Right forelimb (tissue), 1 donor: ENCODE measurements at places on chromosomes 16 and 17.
A peak's percentile ranks its signal among the peaks of the same experiment; 100 is the strongest.

DNA sequence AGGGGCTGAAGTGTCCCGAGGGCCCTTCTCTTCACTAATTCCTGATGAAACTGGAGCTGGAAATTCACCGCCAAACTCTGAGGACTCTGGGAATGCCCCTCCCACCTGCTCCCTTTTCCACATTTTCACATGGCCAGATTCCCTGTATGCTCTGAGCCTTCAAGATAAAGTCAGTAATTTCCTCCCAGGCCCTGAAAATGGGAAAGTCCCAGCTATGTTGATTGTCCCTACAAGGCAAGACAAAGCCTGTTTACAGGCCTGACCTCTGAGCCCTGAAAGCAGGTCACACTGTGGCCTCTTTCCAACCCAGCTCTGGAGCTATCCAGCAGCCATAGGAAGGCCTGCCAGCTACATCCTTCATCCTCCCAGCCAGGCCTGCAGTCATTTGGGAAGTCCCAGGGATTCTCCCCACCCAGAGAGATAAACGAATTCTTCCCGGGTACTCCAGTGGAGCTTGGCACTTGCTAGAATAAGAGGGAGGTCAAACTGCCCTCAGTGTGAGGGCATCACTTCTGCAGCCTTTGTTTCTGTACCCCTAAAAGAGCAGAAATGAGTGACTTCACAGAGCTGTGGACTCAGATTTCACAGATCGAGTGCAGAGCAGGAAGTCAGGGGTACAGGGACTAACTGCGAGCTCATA lies 19.6 kb upstream of the CCL2 start:
- DNase-seq: peak; percentile 59

DNA sequence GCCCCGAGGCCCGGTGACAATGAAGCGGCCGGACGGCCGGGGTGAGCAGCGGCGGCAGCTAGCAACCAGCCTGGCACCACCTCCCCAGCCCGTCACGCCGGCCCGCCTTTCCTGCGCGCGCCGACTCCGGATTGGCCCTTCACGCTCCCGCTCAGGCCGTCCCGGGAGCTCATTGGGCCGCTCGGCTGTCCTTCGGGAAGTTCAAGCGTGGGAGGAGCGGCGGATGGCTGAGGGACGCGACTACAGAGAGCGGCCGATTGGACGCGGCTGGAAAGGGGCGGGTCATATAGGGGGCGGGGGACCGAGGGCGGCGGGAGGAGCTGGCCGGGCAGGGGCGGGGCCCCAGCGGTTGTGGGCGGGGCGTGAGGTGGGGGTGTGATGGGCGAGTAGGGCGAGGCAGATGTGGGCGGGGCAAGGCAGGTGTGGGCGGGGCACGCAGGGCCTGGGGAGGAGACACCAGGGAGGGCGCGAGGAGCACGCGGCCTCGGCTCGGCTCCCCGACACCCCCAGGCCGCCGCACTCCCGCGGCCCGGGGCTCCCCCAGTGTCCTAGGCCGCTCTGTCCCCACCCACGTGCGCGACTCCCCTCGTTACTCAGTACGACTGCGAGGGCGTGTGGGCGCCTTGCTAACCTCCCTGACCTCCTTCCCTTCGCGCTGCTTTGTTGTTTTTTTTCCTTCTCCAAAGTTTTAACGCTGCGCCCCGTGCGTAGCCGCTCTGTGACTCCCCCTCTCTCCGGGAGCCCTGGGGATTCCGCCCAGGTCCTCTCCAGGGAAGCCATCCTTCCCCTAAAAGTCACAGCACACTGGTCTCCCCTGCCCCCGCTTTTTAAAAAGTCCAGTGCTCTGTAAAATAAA lies at the start of gene CEP131:
Gene CEP131, minus strand, starts transcription at position 60 of the 856 bp plus-strand sequence. CDS start 2,909 bp downstream, outside the sequence.
- peak; percentile 99 for DNase-seq

GRCh38 chr17:6498356-6498755 lies 54.1 kb downstream of the PIMREG start:
- no peak for DNase-seq

GRCh38 chr16:51172368-51172767 lies 21.3 kb upstream of the SALL1 start:
- DNase-seq: no peak

DNA sequence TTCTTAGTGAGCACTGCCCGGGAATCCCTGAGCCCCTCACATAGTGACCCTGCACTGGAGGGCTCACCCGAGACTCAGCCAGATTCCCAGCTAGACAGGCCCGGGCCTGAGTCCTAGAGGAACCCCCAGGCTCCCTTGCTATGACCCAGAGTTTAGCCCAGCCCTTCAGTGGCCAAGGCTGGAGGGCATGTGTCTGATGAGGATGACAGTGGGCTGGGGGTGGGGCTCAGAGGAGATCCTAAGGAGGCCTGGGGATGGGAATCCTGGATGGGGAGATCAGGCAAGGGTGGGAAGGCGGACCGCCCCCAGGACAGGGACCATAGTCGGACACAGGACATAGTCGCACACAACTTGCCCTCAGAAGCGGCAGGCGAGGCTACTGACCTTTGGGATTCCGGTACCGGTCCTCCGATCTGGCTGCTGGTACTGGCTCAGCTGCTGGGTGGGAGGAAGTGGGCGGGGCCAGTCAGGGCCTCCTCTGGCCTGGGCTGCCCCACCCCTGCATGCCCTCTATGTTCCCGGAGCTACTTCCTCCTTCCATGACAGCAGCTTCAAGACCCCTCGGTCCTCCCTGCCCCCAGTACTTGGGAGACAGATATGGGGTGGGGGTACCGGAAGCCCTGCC lies 1.1 kb downstream of the CD79B start:
- no peak for DNase-seq

GRCh38 chr16:85137323-85138072 lies 25.2 kb upstream of the CIBAR2 start:
- peak; percentile 91 for DNase-seq

DNA sequence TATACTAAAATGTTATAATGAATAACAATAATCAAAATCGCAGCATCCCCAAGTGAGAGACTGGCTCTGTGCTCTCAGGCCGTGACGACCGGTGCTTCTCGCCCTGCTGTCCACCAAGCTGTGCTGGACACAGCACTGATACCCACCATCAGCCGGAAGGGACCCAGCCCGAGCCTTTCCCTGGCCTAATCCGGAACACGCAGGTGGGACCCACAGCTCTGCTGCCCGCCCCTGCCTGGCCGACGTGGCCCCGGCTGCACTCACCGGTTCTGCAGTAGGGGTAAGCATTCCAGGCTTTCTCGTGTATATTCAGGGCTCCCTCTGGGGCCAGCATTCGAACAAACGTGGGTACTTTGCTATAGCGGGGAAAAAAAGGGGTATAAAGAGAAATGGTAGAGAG lies 14.6 kb downstream of the PITPNA start:
- no peak for DNase-seq

- DNase-seq: no peak
Measured at GRCh38 chr17:3602499-3602898, 6.7 kb downstream of the TRPV1 start.

GRCh38 chr17:50527155-50527762 lies 5.3 kb upstream of the EPN3 start:
- no peak for DNase-seq

- no peak for DNase-seq
Measured at GRCh38 chr17:81615401-81615930, 21.4 kb downstream of the NPLOC4 start.

GRCh38 chr16:57611181-57611580 lies 17.2 kb upstream of the ADGRG1 start:
- DNase-seq: no peak

- no peak for DNase-seq
Measured at GRCh38 chr17:73571511-73572130, 72.6 kb downstream of the SDK2 start.

DNA sequence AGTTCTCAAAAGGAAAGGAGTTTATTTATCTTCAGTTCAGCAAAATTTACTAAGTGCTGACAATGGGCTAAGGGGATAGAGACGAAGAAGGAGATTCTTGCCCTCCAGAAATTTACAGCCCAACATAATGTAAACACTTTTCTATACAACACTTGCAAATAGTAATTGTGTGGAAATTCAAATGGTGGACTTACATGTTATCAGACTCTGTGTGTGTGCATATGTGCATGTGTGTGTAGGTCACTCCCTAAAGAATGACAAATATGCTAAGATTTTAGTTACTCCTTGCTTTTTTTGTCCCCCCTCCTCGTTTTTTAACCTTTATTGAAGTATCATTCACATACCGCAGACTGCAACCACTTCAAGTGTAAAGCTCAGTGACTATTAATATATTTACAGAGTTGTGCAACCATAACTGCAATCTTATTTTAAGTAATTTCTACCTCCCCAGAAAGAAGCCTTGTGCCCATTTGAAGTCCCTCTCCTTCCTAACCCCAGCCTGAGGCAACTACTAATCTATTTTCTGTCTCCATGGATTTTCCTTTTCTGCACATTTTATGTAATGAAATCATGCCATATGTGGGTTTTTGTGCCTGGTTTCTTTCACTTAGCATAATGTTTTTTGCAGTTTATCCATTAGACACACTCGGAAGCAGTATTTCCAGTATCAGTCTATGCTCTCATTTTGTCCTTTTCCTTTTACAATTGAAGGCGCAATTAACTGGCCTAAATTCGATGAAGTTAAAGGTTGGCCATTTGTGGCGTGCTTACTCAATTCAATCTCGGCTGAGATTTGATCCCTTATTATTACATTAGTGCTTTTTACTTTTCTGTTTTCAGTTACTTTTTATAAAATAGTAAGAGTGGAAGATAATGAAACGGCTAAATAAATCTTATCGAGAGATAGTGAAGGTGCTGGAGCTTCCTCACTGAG lies 318.4 kb downstream of the HAPSTR1 start:
- no peak for DNase-seq

GRCh38 chr17:40307740-40308239 lies 1.2 kb upstream of the RARA start:
- DNase-seq: no peak

DNA sequence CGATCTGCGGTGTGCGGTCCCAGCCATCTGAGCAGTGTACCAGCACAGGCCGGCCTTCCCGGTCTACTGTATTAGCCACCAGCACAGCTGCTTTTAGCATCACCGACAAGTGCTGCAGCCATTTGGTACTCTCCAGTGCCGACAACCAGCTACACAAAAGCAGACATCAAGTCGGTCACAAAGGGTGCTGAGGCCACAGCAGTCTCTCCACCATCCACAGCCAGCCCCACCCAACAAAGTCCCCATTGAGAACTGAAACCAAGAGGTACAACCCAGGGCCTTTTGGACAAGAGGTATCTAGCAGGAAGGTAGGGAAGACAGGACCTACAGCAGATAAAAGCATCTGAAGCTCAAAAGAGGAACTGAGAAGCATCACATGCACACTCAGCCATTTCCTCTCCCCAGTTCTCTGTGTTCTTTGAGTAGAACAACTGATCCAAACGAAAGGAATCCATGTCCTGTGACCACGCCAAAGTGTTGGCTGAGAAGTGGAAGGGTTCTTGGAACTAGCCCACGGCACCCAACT lies 9.5 kb downstream of the MTMR4 start:
- DNase-seq: no peak

- no peak for DNase-seq
Measured at GRCh38 chr17:34174496-34174895, 80.6 kb upstream of the CCL2 start.

DNA sequence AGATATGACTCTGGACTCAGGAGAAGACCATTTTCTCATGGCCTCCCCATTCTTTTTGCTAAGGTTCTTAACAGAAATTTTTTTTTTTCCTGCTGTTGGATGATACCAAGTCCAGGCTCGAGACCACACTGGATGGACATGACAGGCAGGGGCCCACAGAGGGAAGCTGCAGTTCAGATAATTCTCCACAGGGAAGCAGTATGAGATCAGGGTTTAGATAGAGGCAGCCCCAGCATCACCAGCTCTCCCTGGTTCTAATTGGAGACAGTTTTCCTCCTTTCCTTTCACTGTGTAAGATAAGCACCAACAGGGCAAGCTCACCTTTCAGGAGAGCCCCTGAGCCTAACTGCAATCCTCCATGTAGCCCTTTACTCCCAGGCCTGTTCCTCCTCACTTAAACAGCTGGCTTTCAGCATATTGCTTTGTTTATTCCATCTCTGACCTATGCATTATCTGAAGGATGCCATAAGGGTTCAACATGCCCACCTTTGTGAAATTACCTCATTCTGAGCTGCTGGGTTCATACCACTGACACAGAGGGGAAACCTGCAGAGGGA lies 108.1 kb downstream of the SNX11 start:
- peak; percentile 44 for DNase-seq

DNA sequence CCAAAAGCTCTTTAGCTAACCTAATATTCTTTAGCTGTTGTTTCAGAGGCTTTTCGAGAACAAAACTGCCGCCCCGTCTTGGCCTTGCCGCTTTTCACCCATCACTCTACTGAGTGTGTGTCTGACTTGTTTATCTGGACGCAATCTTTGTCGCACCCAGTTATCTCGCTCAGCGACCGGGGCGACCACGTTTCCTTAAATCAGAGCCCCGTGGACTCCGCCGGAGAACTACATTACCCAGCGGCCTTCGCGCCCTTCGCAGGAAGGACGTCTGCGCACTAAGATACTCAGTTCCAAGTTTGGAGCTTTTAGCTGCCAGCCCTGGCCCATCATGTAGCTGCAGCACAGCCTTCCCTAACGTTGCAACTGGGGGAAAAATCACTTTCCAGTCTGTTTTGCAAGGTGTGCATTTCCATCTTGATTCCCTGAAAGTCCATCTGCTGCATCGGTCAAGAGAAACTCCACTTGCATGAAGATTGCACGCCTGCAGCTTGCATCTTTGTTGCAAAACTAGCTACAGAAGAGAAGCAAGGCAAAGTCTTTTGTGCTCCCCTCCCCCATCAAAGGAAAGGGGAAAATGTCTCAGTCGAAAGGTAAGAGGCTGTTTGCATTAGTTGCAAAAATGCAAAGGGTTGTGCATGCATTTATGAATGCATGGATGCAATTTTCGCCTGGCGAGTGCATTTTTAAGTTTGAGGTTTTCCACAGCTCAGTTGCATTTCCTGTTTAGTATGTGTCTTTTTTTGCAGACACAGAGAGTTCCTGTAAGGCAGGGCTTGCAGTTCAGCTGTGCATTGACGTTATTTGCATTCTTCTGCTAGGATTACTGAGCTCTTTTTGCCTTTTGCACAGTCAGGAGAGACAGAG lies at the start of gene MAP2K6:
Gene MAP2K6, plus strand, starts transcription at position 290 of the 867 bp plus-strand sequence. Its CDS starts 288 bp downstream, at position 578.
- DNase-seq: peak; percentile 89

DNA sequence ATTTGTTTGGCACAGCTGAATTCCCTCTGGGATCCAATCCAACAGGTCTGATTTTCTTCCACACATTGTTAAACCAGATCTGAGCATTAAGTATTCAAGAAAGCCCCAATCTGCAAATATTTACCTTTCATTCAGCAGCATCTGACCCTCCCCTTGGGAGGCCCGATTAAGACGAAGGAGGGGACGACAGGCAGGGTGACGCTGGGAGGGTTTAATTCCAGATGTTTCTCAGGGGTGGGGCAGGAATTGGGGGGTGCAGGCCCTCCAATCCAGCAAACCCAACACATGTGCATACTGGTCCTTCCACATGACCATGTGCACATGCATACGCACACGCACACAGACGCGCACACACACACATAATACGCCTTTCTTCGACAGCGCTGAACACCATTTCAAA lies 240.5 kb downstream of the GSG1L start:
- DNase-seq: no peak
